ENCODE measurements at places on chromosomes 7 and 10. TPM values are rescaled to one million over a fixed set of nuclear protein-coding genes. Genes with fewer than 3 reads are reported as not detected.

Gene AKR1C1
- total RNA-seq: 282 TPM

Gene IFIT1B
- under 0.01 TPM for total RNA-seq

Gene CCZ1B
- total RNA-seq: 59.0 TPM

Gene MEOX2
- total RNA-seq: 0.16 TPM

Gene ADCY1
- 3.2 TPM for total RNA-seq

Gene TMEM236
- total RNA-seq: not detected

Gene SP4
- total RNA-seq: 2.2 TPM

Gene DGKB
- not detected for total RNA-seq

Gene ELFN1
- total RNA-seq: 3.0 TPM

Gene TRIM73
- total RNA-seq: 0.94 TPM

Gene SLC13A1
- total RNA-seq: not detected

Gene ZNF248
- 7.5 TPM for total RNA-seq

Gene ACTA2
- 53.0 TPM for total RNA-seq

Gene SLC13A4
- 0.16 TPM for total RNA-seq

Gene AASS
- 22.4 TPM for total RNA-seq

Gene ASAH2B
- 0.94 TPM for total RNA-seq

Gene LIPK
- total RNA-seq: not detected

Gene ENTPD1
- total RNA-seq: 0.60 TPM

Gene CLRN3
- total RNA-seq: not detected

Gene WIPF3
- under 0.01 TPM for total RNA-seq
